ENCODE measurements at places on chromosomes 5 and 9.

DNA sequence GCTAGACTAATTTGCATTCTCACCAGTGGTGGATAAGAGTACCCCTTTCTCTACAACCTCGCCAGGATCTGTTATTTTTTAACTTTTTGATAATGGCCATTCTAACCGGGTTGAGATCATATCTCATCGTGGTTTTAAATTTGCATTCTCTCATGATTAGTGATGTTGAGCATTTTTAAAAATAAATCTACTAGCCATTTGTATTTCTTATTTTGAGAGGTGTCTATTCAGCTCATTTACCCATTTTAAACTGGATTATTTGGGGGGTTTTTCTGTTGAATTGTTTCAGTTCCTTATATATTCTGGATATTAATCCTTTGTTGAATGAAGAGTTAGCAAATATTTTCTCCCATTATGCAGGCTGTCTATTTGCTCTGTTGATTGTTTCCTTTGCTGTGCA is 139.6 kb downstream of the ARSB start:
- no peak for DNase-seq

GRCh38 chr5:117973785-117974184 is 1014.6 kb downstream of the DTWD2 start:
- DNase-seq, result no peak

DNA sequence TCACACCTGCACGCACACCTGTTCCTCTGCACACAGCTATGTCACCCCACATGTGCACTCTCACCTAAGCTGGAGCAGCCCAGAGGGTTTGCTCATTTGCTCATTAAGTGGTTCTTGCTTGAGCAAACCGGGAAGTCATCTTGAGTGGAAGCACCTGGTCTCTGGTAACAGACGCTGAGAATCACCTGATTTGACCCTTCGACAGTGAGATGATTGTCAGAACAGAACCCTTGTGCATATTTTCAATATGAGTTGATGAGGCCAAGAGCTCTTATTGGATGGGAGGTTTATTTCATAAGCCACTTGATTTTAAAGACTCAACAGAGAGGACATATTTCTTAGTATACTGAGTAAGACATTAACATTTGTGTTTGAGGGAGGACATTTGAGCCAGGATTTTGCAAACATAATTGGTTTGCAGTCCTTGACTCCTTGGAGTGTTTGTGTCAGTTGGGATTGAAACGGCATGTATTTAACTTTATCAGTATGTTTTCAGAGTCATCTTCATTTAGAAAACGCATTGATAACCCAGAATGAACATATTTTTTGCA is 22.1 kb upstream of the LPCAT1 start:
- no peak for DNase-seq

GRCh38 chr9:5442400-5443011 is 4.8 kb upstream of the PLGRKT start:
- peak; percentile 41 for DNase-seq

DNA sequence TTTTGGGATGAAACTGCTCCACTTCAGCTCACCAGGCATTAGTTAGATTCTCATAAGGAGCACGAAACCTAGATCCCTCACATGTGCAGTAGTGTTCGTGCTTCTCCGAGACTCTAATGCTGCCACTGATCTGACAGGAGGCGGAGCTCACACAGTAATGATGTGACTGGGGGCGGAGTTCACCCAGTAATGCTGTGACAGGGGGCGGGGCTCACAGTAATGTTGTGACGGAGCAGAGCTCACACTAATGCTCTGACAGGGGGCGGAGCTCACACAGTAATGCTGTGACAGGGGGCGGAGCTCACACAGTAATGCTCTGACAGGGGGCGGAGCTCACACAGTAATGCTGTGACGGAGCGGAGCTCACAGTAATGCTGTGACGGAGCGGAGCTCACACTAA is 27.1 kb upstream of the LRRC14B start:
- DNase-seq, result no peak

- no peak for DNase-seq
Observed at GRCh38 chr5:12250454-12250853, 346.2 kb upstream of the CTNND2 start.

All from activated naive CD8-positive, alpha-beta T cell treated with anti-CD3 and anti-CD28 coated beads, Interleukin-2, amount 50 U/mL, for 24 hours (primary cell).